ENCODE measurements at places on chromosomes 5 and 9.

DNA sequence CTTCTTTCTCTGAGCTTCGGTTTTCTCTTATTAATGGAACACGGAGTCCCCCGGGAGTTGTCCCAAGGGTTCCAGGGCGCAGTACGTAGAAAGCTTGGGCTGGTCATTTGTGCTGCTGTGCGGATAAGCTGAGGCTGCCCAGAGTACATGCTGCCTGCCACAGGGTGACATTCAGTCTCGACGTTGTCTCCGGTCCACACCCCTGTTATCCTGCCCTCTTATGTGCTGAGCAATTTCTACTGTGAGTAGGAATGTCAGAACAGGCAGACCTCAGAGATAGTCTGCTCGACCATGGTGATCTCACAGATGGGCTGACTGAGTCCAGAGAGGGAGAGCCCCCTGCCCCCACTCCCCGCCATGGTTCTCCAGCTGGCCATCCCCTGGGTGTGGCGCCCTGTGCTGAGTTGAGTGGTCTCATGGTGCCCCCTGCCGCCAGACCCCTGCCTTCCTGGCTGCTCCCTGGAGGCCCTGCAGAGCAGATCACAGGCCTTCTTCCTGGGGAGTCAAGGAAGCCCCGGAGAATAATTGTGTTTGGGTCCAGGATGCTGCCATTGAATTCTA lies 124.0 kb downstream of the RGS3 start:
- no peak for DNase-seq

- DNase-seq = no peak
These were observed 501.7 kb downstream of the ARHGEF28 start for GRCh38 chr5:74127381-74128320.

DNA sequence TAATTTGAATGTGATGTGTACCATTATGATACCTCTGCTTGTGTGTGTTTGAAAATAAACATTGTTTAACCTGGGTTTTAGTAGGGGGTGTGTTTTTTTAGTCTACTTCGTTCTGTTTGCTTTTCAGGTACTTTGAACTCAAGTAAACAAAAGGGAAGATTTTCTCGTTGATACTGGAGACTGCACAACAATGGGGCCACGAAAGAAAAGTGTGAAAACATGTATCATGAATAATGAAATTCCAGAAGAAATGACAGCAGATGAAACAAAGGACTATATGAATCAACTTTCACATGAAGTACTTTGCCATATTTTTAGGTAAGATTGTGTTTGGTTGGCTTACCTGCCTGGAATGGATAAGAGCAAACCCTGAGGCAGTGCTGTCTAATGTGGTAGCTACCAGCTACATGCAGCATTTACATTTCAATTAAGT lies 10.8 kb downstream of the FBXO38 start:
- DNase-seq = no peak

DNA sequence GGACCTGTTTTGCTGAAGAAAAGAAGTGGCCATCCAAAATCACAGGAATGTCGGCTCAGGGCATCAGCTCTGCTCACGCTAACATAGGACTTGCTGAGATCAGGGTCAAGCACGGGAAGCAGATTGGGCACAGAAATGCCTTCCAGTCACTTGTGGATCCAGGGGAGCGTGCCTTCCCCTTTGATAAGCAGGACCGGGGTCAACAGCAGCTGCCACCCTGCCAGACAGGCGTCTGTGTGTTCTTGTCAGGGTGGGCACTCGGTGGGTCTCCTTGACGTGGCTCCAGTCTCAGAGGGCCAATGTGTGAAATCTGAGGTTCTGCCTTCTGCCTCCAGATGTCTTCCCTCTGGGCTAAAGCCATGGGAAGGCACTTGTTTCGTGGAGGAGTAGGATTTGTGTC lies 313.7 kb upstream of the IRX4 start:
- no peak for DNase-seq

- no peak for DNase-seq
These were observed 175.0 kb downstream of the ELAVL2 start for GRCh38 chr9:23651051-23651450.

GRCh38 chr9:16321461-16322119 lies 548.9 kb downstream of the BNC2 start:
- DNase-seq = peak; percentile 57

DNA sequence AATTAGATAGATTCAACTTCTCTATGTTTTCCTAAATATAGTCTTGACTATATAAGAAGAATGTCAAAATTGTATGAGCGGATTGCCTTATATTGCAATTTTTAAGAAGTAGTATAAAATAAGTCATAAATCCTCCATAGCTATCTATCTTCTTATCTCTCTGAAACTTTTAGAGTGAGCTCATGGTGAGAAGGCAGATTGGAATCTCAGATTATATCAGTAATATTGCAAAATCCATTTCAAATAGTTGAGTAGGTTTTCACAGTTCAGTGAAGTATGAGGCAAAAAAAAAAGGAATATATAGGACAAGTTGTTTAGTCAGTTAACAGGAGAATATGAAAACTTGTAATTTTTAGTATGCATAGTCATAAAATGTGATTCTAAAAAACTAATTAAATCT lies 156.4 kb downstream of the FAM174A start:
- no peak for DNase-seq

- DNase-seq = no peak
These were observed 10.3 kb downstream of the GOLPH3 start for GRCh38 chr5:32163785-32164184.

GRCh38 chr9:2655411-2655901 lies 33.9 kb downstream of the VLDLR start:
- no peak for DNase-seq

- DNase-seq = no peak
These were observed 290.1 kb upstream of the WWC1 start for GRCh38 chr5:168001318-168001717.

Data from suprapubic skin (tissue), 4 donors.